Motor neuron (in vitro differentiated cells): ENCODE measurements at places on chromosomes 12 and 14.

DNA sequence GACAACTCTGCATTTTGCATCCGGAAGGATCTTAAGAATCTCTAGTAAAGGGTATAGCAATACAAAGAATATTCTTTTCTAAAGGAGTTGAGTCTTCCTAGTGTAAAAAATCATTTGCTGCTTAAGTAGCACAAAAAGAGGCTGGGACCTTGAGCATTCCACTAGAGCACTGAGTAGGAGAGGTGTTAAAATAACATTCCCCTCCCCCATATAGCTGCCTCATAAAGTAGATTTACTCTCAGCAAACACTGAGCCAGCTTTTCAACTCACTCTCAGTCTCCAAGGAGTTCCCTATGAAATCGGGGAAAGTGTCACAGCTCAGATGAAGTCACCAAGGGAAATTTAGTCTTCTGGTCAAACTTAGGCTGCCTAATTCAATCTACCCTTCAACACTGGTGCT lies 592.7 kb downstream of the ETNK1 start:
- no peak for ATAC-seq

DNA sequence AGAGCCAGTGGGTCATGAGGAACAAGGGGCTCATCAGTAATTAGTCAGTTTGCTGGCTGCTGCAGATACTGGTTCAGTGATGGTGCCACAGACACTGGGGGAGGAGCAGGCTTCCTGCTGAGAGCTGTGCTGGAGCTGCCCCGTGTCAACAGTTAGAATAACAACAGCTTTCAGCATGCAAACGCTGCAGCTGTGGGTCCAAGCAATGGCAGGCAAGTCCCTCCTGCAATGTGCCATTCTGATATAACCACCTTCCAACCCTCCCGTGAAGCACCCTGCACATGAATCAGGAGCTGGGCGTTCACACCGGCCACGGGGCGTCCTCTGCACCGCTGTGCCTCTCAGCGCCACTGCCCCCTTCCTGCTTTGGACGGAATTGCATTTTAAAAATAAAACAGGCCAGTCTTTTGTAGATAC lies 258.4 kb upstream of the SFSWAP start:
- peak; percentile 65 for ATAC-seq

GRCh38 chr12:71602761-71603577 lies 60.7 kb downstream of the ZFC3H1 start:
- no peak for ATAC-seq

- ATAC-seq, result peak; percentile 63
Observed at GRCh38 chr12:4135919-4136605, 137.5 kb upstream of the CCND2 start.

GRCh38 chr14:67483579-67484285 lies 4.8 kb downstream of the TMEM229B start:
- ATAC-seq, result peak; percentile 54

DNA sequence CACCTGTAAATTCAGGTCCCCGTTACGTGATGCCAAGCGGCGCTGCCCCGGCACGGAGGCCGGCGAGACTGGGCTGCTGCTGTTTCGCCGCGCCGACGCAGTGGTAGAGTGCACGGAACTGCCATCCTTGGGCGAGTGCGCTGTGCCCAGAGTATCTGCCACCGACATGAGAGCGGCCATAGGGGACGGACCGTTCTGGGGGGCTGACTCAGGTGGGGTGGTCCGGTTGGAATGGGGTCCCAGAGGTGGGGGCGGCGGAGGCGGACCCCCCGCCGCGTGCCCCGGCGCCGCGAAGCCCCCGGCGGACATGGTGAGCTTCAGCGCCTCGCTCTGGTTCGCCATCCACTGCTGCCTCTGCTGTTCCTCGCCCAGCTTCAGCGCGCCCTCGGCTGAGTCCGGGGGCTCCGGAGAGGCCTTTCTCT lies 2.8 kb downstream of the IRF2BPL start:
- ATAC-seq, result no peak

DNA sequence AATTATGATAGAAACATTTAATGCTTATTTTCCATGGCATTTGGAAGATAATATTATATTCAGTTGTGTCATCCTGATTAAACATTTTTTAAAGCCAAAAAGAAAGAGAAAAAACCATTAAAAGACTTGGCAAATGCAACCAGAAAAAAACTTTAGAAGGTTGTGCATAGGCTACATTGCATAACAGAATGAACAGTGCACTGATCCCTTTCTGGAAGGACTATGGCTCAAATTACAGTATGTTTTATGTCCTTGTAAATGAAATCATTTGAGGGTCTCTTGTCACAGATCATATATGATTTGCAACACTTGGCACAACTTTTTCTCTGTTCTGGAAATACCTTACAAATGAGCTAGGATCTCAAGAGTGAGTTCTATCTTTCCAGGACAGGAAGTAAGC lies 275.2 kb upstream of the FLRT2 start:
- ATAC-seq, result peak; percentile 43
